ENCODE measurements at places on chromosomes 1 and 21.

- peaks cover 37% of the 10 kb centered on the region for H3K4me1 ChIP-seq
- no peak overlapping the region for H3K4me3 ChIP-seq
- DNase-seq, result no peak
Measured at GRCh38 chr1:55217226-55217986, 2.2 kb upstream of the USP24 start.

DNA sequence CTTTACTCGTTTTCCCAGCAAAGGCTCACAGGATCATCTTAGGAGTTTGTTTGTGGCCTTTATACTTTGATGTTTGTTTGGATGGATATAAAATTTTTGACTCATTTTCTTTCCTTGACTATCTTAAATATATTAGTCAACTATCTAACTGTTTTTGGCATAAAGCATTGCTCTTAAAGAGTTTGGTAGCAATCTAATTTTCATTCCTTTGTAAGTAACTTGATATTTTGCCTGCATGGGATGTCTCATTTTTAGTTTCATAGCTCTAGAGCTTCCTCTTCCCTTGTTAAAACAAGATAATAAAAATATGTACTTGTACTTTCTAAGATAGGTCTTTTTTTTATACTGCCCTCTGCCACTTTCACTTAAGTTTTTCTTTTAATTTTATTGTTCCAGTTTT is 161.9 kb downstream of the MAGI3 start:
- no peak for DNase-seq
- no peak overlapping the region for H3K4me3 ChIP-seq
- H3K4me1 ChIP-seq, result peaks cover 23% of the 10 kb centered on the region

DNA sequence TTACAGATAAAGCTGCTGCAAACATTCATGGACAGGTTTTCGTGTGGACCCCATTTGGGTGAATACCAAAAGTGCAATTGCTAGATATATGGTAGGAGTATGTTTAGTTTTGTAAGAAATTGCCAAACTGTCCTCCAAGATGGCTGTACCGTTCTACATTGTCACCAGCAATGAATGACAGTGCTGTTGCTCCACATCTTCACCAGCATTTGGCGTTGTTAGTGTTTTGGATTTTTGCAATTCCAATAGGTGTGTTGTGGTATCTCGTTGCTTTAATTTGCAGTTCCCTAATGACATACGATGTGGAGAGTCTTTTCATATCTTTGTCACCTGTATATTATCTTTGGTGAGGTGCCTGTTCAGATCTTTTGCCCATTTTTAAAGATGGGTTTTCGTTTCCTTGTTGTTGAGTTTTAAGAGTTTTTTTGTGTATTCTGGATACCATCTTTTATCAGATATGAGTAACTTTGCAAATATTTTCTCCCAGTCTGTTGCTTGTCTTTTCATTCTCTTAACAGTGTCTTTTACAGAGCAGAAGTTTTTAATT is 12.1 kb downstream of the CATSPERE start:
- H3K4me1 ChIP-seq, result no peaks in the 10 kb centered on the region
- H3K4me3 ChIP-seq, result no peak overlapping the region
- H3K36me3 ChIP-seq, result no peaks in the 10 kb centered on the region
- no peaks in the 10 kb centered on the region for H3K27me3 ChIP-seq
- H3K27ac ChIP-seq, result no peak overlapping the region

- H3K4me1 ChIP-seq, result peaks cover 14% of the 10 kb centered on the region
- no peak for DNase-seq
- H3K4me3 ChIP-seq, result no peak overlapping the region
Measured at GRCh38 chr1:30366199-30366598, 357.2 kb downstream of the MATN1 start.

DNA sequence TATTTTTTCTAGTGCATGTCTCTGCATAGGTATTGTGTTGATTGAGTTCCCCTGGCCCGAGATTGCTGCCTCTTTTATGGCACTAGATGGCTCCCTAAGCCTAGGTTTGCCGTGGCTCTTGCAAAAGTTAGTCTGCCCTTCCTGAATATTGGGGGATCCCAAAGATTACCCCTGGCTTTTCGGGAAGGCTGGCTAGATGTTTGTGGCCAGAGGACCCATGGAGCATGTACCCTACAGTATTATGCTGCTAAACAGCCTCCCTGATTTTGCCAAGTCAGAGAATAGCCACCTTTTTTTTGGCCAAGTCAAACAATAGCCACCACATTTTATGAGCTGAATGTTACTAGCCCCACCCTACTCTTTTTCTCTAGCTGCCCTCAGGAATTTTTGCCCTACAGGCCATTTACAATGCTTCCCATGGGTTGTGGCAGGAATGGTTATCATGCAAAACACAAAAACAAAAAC is 343.2 kb downstream of the OLFM3 start:
- H3K27ac ChIP-seq, result peak overlapping the region; percentile 97
- H3K4me3 ChIP-seq, result no peak overlapping the region
- peak; percentile 68 for DNase-seq

DNA sequence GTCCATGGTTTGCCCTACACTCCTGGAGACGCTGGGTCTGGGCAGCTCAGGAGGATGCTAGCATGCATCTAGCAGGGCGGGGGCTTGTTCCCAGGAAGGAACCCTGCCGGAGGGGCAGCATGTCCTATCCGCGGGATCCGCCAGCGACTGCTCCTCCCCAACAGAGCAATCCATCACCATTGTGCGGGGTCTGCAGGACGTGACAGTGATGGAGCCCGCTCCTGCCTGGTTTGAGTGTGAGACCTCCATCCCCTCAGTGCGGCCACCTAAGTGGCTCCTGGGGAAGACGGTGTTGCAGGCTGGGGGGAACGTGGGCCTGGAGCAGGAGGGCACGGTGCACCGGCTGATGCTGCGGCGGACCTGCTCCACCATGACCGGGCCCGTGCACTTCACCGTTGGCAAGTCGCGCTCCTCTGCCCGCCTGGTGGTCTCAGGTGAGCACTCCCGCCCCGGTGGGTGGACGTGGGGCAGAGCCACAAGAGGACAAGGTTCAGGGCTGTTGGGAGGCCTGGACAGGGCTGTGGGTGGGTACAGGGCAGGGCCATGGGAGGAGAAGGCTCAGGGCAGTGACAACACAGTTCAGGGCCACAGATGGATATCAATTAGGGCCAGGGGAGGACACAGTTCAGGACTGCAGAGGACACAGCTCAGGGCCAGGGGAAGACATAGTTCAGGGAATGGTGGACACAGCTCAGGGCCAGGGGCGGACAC is 71.3 kb downstream of the OBSCN start:
- H3K4me1 ChIP-seq, result peaks cover 5% of the 10 kb centered on the region
- H3K36me3 ChIP-seq, result peaks cover 12% of the 10 kb centered on the region
- no peak overlapping the region for H3K27ac ChIP-seq

DNA sequence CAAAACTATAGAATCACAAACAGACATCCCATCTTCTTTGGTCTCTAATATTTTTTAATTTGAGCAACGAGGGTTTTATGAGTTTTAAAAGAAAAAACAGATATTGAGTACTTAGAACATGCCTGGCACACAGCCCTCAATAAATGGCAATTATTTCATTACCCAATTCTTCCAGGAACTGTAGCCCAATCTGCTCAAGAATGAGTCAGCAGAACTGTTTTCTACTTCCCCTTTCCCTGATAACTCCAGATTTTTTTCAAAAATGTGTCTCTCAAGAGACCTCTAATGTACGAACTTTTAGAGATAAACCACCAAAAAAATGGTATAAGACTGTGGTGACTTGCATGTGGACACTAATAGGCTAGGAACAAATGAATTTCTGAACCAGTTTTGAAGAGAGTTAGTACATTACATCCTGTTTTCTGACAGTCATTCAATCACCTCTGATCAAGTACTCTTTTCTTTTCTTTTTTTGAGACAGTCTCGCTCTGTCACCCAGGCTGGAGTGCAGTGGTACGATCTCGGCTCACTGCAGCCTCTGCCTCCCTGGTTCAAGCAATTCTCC is 11.5 kb downstream of the ABL2 start:
- no peak overlapping the region for H3K27ac ChIP-seq
- no peak for DNase-seq
- H3K36me3 ChIP-seq, result peaks cover 18% of the 10 kb centered on the region
- no peaks in the 10 kb centered on the region for H3K4me1 ChIP-seq
- H3K4me3 ChIP-seq, result no peak overlapping the region
